Stimulated activated CD4-positive, alpha-beta T cell treated with anti-CD3 and anti-CD28 coated beads, Interleukin-12 subunit alpha, Interleukin-12 subunit beta, amount 100 ng/mL, for 4 hours (primary cell): ENCODE measurements at places on chromosomes 13 and 19.

DNA sequence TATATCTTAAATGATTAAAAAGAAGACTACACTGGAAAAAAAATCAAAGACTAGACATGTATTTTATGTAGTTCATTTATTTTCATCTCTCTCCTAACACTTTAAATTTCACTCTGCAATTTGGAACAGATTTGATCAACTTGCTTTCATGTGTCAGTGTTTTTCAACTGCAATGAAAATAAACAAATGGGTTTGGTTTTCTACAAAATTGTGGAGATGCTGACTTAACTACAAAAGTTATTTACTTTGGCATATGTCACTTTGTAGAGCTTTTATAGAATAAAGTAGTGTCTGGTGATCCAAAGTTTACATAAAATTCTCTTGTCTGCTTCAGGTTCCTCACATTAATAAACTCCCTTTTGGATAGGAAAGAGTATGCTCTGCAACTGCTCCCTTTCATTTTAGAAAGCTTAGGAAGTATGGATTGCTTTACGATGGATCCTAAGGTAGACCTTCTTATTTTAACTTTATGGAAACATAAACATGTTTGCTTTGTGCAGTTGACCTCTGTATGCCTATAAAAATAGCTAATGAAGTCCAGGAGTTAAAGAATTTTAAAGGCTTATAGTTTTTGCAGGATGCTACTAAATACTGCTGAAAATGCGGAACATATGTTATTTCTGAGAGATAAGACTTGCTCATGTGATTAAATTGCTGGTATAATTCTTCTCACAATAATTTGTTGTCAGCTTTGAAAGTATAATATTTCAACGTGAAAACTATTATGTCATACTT, 815.9 kb downstream of the PCDH9 start:
- no peak for DNase-seq

- peak; percentile 84 for DNase-seq
Observed at GRCh38 chr19:9584073-9584833, at the start of gene ZNF121. Gene ZNF121 (minus strand): TSS chr19:9584504. CDS start chr19:9568097, 16,407 bp downstream.

DNA sequence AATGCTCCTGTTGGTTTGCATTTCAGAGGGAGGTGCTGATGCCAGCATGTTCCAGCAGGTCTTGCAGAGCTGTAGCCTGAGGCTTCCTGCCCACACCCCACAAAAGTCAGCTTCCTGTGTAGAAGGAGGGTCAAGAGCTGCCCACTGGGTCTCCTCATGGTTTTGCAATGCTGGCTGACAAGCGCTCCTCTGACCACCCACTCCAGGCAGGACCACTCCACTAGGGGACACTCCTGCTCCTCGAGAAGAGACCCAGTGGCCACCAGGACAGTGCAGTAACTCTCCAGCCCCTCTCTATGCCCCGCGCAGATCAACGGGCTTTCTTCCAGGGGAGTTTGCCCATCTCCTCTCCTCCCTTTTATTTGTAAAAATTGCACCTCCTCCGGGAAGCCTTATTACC, 72.9 kb upstream of the UQCRFS1 start:
- DNase-seq, result no peak

- DNase-seq, result no peak
Observed at GRCh38 chr19:372306-372890, 27.8 kb upstream of the MIER2 start.
